ENCODE measurements at places on chromosomes 13 and 19.

DNA sequence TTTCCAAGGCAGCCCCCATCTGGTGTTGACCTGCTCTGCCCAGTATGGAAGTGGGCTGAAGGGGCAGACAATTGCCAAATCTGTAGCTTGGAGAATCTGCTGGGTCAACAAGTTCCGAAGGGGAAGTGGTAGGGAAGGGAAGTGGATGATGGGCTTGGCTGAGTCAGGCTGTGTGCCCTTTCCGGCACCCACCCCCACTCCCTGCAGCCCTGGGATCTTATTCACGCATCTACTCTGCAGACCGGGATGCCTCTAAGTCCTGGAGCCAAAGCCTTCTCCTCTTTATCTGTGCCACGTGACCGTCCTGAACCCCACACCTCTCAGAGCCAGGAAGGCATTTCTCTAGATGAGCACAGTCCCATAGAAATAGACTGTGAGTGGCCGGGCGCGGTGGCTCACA lies 7.5 kb upstream of the C5AR2 start:
- DNase-seq = no peak

DNA sequence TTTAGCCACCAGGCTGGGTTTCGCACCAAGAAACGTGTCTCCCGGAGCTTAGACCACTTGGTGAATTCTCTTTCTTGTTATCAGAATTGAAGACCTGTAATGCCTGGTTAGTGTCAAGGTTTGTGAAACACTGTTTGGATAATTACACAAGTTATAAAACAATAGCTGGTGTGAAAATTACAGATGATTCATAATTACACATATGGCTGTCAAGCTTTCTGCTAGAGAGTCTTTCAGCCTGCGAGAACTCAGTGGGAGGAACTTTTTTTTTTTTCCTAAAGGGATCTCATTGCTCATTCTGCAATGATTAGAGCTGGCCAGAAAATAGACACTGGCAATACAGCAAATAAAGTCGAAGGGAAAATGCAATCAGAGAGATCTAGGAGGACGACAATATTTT lies 13.4 kb upstream of the KLK4 start:
- no peak for DNase-seq

DNA sequence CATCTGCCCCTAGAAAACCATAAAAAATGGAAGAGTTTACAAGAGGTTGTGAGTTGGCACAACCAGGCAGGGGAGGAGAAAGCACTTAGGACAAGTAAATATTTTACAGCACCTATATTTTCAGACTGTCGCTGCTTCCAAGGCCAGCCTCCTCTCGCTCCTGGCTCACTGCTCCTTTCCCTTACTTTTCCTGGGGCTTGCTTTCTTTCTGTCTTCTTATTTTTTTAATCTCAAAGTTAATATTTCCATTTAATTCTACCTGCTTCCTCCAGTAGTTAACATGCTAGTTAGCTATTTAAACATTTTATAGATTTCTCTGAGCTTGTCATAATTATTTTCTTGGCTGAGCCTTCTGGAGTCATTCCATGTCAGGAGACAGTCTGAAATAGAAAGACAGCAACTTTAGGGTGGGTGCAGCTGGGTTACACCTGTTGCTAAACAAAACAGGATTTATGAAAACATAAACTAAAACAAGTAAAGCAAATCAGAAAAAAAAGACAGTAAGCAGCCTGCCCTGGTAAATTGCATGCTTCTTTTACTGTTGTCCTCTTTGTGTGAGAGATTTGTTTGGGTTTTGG lies 330.1 kb downstream of the DLEU7 start:
- DNase-seq = no peak

DNA sequence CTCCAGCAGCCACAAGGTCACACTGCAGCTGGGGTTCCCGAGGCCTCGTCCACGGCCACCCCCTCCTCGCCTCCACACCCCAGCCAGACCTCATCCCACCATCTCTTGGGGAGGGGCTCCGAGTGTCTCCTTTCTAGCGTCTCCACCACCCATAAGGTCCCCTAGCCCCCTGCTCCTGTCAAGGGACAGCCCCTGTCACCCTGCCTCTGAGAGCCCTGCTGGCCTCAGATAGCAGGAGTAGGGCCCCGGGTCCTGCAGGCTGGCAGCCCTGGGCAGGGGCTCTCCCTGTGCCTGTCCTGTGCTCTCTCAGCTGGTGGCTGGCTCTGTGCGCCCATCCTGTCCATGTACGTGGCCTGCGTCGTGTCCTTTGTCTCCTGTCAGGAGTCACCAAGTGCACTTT lies 17.0 kb downstream of the COMP start:
- no peak for DNase-seq

GRCh38 chr13:76542176-76542575 lies 344.0 kb downstream of the KCTD12 start:
- no peak for DNase-seq

GRCh38 chr13:44421853-44422525 lies 48.4 kb downstream of the SERP2 start:
- DNase-seq = no peak

GRCh38 chr13:65825039-65825438 lies 1405.1 kb downstream of the PCDH9 start:
- no peak for DNase-seq

- no peak for DNase-seq
These were observed 17.9 kb upstream of the TINCR start for GRCh38 chr19:5585461-5586299.

DNA sequence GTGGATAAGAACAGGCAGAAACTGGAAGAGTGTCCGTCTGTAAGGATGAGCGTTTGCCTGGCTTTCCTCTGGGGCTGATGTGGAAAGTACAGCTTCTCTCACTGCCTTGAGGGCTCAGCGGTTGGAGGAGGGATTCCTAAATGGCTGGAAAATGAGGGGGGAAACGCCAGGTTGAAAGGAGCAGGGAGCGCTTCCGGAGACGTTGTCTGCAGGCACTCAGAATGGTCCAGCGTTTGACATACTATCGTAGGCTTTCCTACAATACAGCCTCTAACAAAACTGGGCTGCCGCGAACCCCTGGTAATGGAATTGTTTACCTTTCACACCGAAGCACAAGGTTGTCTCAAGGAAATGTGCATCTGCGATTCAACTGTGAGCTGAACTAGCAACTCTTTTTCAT lies 39.9 kb downstream of the MRPL57 start:
- no peak for DNase-seq

DNA sequence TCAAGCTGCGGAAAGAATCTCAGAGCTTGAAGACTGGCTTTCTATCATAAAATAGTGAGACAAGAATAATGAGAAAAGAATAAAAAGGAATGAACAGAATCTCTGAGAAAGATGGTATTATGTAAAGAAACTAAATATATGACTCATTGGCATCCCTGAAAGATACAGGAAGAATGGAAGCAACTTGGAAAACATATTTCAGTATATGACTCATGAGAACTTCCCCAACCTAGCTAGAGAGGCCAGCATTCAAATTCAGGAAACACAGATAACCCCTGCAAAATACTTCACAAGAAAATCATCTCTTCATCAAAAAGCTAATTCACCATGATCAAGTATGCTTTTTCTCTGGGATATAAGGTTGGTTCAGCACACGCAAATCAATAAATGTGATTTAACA lies 2318.0 kb downstream of the PCDH9 start:
- DNase-seq = no peak

DNA sequence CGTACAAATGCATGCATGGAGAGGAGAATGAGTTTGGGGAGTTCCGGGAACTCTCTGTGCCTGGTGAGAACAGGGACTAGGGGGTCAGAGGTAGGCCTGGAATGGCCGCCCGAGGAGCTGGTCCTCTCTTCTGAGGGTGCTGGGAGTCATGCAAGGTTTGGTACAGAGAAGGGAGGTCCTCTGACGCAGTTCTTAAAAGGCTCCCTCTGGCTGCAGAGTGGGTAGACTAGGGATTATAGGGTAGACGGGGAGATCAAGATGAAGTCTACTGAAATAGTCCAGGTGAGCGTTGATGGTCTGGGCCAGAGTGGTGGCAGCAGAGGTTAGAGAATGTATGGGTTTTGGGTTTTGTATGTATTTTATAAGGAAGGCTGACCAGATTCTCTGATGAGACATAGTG lies 796 bp downstream of the ZNF304 start:
- no peak for DNase-seq

DNA sequence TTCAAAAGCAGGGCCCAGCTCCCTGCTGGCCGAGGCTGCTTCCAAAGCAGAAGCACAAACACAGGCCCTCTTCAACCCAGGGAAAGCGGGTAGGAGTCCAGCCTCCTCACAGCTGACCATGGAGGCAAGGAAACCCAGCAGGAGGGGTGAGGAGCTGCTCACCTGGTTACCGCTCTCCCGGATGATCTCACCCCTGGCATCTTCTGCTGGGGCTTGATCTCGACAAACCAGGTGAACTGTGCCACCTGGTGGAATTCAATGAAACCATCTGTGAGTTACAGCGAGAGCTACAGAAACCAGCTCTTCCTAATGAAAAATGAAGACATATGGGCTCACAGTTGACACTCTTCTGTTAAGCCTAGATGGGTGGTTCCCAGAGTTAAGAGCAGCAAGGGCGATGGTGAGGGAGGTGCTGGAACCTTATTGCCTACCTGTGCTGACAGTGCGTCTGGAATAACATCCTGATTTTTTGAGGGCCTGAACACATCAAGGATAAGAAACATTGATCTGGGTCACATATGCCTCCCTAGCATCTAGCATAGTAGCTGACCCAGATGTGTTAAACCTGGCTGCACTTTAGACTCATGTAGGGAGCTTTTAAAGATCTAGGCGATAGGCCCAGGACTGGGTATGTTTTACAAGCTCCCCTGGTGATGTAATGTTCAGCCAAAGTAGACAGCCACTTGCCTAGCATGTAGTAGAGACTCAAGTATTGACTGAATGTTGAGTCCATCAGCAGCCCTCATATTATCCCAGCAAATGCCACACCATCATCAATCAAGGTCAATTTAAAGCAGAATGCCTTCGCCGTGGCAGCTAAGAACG lies 6.1 kb downstream of the DHRS12 start:
- peak; percentile 49 for DNase-seq

DNA sequence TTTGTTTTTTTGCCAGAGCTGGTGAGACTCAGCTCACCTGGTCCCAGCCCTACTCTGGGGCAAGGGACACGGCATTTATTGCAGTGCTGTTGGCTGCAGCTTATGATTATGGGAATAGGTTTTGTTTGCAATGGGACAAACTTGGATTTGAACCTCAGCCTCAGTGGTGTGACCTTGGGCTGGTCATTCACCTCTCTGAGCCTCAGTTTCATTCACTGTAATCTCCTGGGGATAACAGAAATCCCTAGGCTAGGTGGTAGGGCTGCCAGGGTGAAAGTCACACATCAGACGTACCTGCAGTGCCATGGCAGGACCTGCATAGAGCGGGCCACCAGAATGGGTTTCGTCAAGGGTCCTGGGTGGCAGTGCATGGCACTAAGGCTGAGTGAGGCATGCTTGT lies 73.7 kb upstream of the MEDAG start:
- DNase-seq = no peak

GRCh38 chr19:50559636-50560035 lies 8.6 kb downstream of the LRRC4B start:
- no peak for DNase-seq

GRCh38 chr13:109883181-109884180 lies 97.1 kb upstream of the IRS2 start:
- DNase-seq = no peak

- DNase-seq = no peak
These were observed 10.0 kb downstream of the DPF1 start for GRCh38 chr19:38213911-38214625.

DNA sequence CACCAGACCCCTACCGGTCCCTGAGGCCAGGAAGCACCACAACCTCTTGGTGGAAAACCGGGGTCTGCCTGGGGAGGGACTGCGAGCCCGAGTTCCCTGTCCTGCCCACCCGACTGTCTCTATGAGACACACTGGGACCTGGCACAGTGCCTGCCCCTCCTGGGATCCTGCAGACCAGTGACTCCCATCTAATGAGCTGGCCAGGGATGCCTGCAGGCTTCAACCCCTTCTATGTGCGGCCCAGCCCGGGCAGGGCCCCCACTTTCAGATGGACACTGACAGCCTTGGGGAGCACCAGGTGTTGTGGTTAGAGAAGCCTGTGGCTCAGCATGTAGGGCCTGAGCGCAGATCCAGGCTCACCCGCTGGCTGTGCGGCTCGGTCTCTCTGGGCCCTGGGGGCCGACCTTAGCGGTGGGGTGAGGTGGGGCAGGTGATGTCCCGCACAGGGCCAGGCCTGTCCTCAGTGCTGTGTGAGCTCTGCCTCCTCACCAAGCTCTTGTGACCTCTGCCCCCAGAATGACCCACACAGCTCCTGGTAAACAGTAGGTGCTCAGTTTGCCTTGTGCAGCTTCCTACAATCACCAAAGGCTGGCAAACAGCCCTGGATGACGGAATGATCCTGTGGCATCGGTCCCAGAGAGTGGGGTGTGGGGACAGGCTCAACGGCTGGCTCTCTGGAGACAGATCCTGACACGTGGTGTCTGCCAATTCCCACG lies 17.9 kb upstream of the CACTIN start:
- no peak for DNase-seq

GRCh38 chr13:42215578-42216421 lies 56.2 kb upstream of the AKAP11 start:
- no peak for DNase-seq

GRCh38 chr19:1046836-1047695 lies 7.2 kb downstream of the ABCA7 start:
- no peak for DNase-seq

DNA sequence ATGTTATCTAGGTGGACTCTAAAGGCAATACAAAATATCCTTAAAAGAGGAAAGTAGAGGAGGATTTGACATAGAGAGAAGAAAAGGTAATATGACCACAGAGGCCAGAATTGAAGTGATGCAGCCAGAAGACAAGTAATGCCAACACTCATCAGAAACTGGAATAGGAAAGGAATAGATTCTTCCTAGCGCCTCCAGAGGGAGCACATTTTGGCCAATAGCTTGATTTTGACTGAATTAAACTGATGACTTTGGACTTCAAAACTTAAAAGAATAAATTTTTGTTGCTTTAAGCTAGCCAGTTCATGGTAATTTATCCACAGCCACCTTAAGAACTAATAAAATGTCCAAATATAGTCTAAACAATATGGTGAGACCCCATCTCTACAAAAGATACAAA lies 1921.9 kb downstream of the OLFM4 start:
- no peak for DNase-seq

DNA sequence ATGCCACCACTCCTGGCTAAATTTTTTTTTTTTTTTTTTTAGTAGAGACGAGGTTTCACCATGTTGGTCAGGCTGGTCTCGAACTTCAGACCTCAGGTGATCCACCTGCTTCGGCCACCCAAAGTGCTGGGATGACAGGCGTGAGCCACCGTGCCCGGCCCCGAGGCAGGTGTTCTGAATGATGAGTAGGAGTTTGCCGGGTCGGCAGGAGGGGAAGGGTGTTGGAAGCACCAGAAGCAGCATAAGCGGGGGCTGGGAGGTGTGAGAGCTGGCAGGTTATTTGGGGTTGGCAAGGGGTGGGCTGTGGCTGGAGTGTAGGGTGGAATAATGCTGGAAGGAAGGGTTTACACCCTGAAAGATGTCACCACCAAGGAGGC lies 1.8 kb downstream of the SPPL2B start:
- DNase-seq = no peak

Data from DMS 273 treated with DMSO at 0.1 percent for 48 hours (cell line).